ENCODE measurements at places on chromosomes 7 and 10. TPM values are rescaled to one million over a fixed set of nuclear protein-coding genes. Genes with fewer than 3 reads are reported as not detected.

FAM25A gene
- not detected for total RNA-seq

STEAP2 gene
- total RNA-seq = 2.8 TPM

TRIM4 gene
- total RNA-seq = 20.7 TPM

PMPCB gene
- total RNA-seq = 76.1 TPM

ZNF438 gene
- total RNA-seq = 7.5 TPM

UNC5B gene
- 5.3 TPM for total RNA-seq

C7orf33 gene
- not detected for total RNA-seq

TRIM50 gene
- not detected for total RNA-seq

CLEC2L gene
- 1.9 TPM for total RNA-seq

NANOS1 gene
- 2.8 TPM for total RNA-seq

NKX2-3 gene
- total RNA-seq = not detected

SEMA3D gene
- 1.6 TPM for total RNA-seq

SGPL1 gene
- 60.7 TPM for total RNA-seq

UBTD1 gene
- 0.94 TPM for total RNA-seq

RARRES2 gene
- 5.0 TPM for total RNA-seq

PTPN12 gene
- 202 TPM for total RNA-seq

LIPN gene
- total RNA-seq = not detected

Measured in parietal lobe (tissue), 2 donors.